NCI-H1105 treated with DMSO at 0.1 percent for 48 hours (cell line): ENCODE measurements at places on chromosomes 3 and 15.
A peak's percentile ranks its signal among the peaks of the same experiment; 100 is the strongest.

GRCh38 chr3:126983653-126984390, 907 bp downstream of the PLXNA1 start:
- peak; percentile 33 for DNase-seq

DNA sequence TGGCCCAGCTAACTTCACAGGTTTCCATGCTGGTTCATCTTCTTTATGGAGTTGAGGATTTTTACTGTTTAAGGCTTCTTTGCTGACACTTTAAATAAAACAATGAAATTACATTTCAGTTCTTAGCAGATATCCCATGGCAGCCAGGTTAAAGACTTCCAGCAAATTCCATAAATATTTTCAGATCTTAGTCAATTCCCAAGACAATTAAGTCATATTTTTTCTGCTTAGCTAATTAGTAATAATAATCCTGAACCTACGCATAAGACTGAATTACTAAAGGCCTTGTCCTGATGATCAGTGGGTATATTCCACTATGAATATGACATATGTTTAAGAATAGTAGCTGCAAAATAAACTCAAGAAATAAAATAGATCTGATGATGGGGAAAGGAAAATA, 83.3 kb downstream of the NR2E3 start:
- no peak for DNase-seq

DNA sequence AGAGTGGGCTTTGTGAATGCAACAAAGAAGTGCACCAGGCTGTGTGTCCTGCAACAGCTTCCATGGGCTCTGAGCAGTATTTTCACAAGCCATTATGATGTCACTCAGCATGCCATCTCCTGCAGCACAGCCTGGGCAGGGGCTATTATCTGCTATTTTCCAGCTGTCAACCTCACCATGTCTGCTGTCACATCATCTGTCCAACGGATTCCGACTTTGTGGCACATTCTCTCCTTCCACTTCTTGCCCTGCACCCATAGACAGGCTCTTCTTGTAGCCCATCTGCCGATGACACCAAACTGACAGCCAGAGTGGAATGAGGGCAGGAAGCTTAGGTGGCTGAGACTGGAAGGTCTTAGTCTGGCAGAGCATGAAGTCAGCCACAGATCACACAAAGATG, 691.9 kb downstream of the NTRK3 start:
- no peak for DNase-seq

DNA sequence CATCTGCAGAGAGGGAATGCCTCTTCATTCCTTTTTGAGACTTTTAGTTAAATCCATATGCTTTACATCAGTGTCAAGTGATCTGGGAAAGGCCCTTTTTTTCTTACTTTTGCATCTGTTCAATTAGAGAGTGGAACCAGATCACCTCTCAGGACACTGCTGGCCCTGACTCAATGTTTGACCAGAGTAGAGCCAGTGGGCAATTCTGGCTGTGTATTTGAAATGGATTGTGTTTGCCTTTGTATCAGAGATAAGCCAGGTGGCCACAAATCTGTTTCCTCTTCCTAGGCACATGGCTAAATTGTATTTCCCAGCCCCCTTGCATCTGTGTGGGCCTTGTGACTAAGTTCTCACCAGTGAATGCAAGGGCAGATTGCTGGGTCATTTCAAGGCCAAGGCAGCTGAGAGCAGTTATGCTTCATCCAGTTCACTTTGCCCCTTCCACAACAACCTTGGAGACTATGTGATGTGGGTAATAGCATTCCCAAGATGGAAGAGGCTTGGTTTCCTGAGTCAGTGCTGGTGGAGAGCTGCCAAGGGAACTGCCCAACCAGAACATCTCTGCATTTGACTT, 75.6 kb upstream of the CACNA2D3 start:
- no peak for DNase-seq

DNA sequence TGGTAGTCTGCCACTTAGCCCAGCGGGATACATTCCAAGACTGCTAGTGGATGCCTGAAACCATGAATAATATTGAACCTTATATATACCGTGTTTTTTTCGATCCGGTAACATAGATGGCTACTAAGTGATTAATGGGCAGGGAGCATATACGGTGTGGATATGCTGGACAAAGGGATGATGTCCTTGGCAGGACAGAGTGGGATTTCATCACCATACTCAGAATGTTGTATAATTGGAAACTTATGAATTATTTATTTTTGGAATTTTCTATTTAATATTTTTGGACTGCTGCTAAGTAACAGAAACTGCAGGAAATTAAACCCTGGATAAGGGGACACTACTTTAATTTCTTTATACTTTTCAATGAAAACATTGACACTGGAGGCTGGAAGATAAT, 53.2 kb downstream of the ASTE1 start:
- no peak for DNase-seq
